ENCODE measurements at places on chromosomes 4 and X. TPM values are rescaled to one million over a fixed set of nuclear protein-coding genes. Genes with fewer than 3 reads are reported as not detected.

DNA sequence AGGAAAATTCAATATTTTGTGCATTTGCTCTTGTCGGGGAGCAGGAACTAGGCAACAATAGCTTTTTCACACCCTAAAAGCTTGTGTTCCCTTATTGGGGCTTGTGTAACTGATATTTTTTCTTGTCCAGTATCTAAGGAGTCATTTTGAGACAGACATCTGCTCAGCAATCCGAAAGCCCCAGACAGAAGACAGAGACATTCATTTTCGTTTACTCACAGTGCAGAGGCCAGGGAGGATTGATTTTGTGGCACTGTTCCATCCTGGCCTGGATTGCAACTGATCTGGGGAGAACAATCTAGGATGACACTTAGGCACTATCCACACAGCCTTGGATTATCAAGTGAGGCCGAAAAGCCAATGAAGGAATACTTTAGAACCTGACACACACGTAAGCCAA is 27.4 kb upstream of the PLAC1 start:
- H3K36me3 ChIP-seq, result no peaks in the 10 kb centered on the region
- H3K4me1 ChIP-seq, result no peaks in the 10 kb centered on the region
- H3K27me3 ChIP-seq, result no peaks in the 10 kb centered on the region
- no peak overlapping the region for H3K27ac ChIP-seq
- no peak overlapping the region for H3K4me3 ChIP-seq
- DNase-seq, result no peak

Gene ASB9
- total RNA-seq, result 3.4 TPM

DNA sequence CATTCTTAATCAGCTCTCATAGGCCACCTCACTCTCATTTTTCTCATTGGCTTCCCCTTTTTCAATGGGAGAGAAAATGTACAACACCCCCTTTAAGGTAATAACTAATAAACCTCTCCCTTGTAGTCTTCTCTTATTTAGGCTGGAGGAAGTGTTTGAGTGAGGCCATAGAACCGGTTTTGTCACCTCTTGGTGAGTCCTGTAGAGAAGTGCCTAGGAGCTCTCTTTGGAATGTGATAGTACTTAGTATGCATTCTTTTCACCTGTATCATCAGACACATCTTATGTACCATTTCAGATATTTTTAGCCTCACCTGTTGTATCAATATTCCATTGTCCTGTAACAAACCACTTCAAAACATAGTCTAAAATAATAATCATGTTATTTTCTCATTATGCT is 3.5 kb upstream of the TAB3 start:
- H3K27ac ChIP-seq, result no peak overlapping the region
- no peaks in the 10 kb centered on the region for H3K27me3 ChIP-seq
- DNase-seq, result no peak
- no peaks in the 10 kb centered on the region for H3K4me1 ChIP-seq
- no peak overlapping the region for H3K4me3 ChIP-seq

- H3K27me3 ChIP-seq, result no peaks in the 10 kb centered on the region
- no peaks in the 10 kb centered on the region for H3K36me3 ChIP-seq
- no peak for DNase-seq
- H3K4me3 ChIP-seq, result no peak overlapping the region
These were observed 62.0 kb upstream of the NAF1 start for GRCh38 chr4:163228648-163229047.

DNA sequence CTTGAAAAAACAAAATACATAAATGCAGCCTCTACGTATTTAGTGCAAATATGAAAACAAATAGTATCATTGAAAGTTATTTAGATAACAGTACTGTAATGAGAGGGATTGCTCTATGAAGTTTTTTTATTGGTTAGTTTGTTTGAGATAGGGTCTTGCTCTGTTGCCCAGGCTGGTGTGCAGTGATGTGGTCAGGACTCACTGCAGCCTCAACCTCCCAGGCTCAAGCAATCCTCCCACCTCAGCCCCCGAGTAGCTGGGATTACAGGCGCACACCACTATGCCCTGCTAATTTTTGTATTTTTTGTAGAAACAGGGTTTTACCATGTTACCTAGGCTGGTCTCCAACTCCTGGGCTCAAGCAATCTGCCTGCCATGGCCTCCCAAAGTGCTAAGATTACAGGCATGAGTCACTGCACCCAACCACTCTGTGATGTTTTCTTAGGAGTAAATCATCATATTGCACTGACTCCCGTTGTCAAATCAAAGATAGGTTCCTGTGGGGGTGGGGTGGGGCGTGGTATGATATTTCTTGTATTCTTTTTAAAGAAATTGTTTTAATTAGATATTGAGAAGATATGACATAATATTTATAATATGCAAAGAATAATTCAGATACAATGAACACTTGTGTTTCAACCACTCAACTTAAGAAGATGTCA is 75.8 kb downstream of the ATG4A start:
- H3K4me1 ChIP-seq, result no peaks in the 10 kb centered on the region
- no peaks in the 10 kb centered on the region for H3K27me3 ChIP-seq
- no peak overlapping the region for H3K4me3 ChIP-seq
- H3K36me3 ChIP-seq, result no peaks in the 10 kb centered on the region

GRCh38 chrX:124925681-124926080 is 394.0 kb upstream of the TEX13C start:
- no peak overlapping the region for H3K27ac ChIP-seq
- no peaks in the 10 kb centered on the region for H3K36me3 ChIP-seq
- no peaks in the 10 kb centered on the region for H3K4me1 ChIP-seq
- no peak overlapping the region for H3K4me3 ChIP-seq
- H3K27me3 ChIP-seq, result no peaks in the 10 kb centered on the region
- DNase-seq, result no peak

DNA sequence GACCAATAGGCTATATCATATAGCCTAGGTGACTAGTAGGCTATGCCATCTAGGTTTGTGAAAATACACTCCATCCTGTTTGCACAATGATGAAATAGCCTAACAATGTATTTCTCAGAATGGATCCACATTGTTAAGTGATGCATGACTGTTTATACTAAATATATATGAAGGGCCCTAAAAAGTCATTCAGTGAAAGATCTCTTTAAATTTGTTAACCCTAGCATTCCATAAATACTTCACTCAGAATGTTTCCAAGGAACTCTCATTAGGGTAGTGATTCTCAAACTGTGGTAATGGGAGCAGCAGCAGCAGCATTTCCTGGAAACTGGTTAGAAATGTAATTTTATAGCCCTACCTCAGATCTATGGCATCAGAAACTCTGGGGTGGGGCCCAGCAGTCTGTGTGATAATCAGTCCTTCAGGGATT is 74.9 kb downstream of the PRRG1 start:
- DNase-seq, result no peak
- no peak overlapping the region for H3K4me3 ChIP-seq
- no peaks in the 10 kb centered on the region for H3K27me3 ChIP-seq
- H3K27ac ChIP-seq, result no peak overlapping the region
- no peaks in the 10 kb centered on the region for H3K36me3 ChIP-seq
- H3K4me1 ChIP-seq, result no peaks in the 10 kb centered on the region

DNA sequence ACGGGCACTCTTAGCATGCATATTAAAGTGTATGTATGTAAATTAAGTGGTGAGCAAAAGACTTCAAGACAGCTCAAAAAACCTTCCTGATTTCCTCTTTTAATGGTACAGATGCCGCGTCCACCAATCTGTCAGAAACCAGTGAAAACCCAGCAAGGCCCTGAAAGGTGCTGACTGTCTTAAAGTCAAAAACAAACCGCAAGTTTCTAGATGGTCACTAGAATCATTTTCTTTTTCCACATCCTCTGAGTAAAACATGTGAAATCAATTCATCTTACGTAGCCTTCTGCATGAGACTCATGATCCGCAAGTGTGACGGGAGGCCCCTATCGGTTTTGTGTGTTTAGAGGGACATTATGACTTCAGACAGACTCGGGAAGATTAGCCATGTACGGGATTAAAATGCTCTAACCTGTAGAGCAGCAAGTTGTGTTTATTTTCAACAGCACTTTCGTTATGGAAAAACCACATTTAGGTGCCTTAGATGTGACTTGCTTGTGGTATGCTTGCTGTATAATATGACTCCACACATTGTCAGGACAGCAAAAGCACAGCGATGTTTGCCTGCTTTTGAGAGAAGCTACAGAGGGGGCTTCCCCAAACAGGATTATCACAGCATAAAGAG is 88.2 kb upstream of the STS start:
- DNase-seq, result no peak
- H3K4me1 ChIP-seq, result no peaks in the 10 kb centered on the region
- no peak overlapping the region for H3K4me3 ChIP-seq
- H3K27ac ChIP-seq, result no peak overlapping the region
- no peaks in the 10 kb centered on the region for H3K27me3 ChIP-seq

DNA sequence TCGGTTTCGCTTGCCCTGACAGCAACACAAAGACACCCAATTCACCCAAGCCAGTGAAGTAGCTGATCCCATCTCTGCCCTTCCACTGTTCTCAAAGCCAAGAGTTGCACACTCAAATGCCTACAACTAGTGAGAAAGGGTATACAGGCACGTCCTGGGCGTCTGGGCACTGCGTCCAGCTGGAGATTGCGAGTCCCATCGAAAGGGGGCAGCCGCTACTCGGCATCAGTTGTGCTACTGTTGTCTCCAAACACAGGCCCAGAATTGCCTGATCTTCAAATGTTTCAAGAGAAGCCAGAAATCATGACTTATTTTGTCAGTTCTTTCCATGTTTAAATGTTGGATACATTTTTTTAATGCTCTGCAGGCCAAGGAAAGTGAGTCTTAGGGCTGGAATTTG is 487.8 kb downstream of the BCOR start:
- H3K4me1 ChIP-seq, result peaks cover 9% of the 10 kb centered on the region
- no peak overlapping the region for H3K4me3 ChIP-seq
- no peaks in the 10 kb centered on the region for H3K36me3 ChIP-seq

GRCh38 chr4:33494150-33494549 is 2750.2 kb downstream of the ARAP2 start:
- H3K27me3 ChIP-seq, result no peaks in the 10 kb centered on the region
- DNase-seq, result no peak

Gene F8
- total RNA-seq, result 4.3 TPM

DNA sequence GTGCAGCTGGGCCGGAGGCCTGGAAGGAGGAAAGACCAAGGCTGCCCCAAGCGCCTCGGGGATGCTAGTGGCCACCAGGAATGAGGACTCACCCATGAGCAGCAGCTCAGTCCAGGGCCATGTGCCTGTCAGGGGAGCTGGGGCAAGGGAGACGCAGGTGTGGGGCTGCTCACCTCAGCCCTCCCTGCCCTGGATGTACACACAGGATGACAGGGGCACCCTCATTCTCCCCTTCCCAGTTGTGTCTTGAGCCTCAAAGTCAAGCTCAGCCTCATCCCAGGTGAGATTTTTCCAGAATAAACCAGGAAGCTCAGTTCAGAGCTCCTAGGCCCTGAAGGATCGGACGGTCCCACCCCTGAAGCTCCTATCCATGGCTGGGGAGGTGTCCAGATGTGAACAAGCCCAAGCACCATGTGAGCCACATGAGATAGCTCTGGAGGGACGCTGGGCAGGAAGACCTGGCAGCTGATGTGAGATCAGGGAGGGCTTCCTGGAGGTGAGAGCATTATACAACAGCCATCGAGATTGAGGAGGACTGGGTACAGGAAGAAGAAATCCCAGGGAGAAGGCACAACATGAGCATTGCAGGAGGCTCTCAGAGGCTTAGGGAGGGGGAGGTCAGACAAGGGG is 23.0 kb downstream of the HTRA3 start:
- no peaks in the 10 kb centered on the region for H3K4me1 ChIP-seq
- H3K27ac ChIP-seq, result no peak overlapping the region
- H3K36me3 ChIP-seq, result no peaks in the 10 kb centered on the region
- H3K27me3 ChIP-seq, result no peaks in the 10 kb centered on the region
- H3K4me3 ChIP-seq, result no peak overlapping the region

Gene INTS6L
- total RNA-seq, result 3.6 TPM

Gene DMRTC1B
- 0.92 TPM for total RNA-seq

GRCh38 chrX:19332983-19333382 is 10.7 kb upstream of the PDHA1 start:
- no peaks in the 10 kb centered on the region for H3K36me3 ChIP-seq
- no peak overlapping the region for H3K27ac ChIP-seq
- H3K4me3 ChIP-seq, result no peak overlapping the region
- no peaks in the 10 kb centered on the region for H3K4me1 ChIP-seq
- no peaks in the 10 kb centered on the region for H3K27me3 ChIP-seq

Gene DCLK2
- total RNA-seq, result 3.6 TPM

Gene PLK4
- 4.7 TPM for total RNA-seq

DNA sequence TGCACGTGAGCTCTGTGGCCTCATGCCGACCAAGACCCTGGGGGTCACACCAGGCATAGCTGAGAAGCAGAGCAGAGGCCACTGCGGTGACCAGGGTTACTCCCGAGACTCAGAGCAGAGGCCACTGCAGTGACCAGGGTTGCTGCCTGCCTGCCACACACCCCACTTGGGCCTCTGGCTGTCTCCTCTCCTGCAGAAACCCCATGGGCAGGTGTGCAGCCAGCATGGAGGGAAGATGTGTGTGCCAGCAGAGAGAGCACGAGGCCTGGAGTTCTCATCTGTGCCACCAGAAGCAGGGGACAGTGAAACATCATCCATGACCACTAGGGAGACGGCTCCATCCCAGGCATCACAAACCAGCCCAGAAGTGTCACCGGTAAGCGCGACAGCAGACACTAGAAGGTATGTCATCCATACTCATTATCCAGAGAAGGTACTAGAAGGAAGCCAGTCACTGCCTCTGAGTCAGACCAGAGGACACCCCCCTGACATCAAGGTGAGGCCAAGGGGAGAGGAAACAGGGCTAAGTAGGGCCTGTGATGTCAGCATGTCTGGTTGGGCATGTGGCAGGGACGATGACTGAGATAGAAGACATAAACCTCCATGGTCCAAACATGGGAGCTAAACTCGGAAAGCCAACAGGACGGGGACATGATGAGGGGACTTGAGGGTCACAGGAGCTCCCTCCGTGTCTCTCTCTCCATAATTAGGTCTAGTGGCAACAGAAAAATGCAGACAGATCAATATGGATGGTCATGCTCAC is 24.2 kb upstream of the SPON2 start:
- DNase-seq, result no peak
- no peaks in the 10 kb centered on the region for H3K36me3 ChIP-seq
- no peak overlapping the region for H3K4me3 ChIP-seq
- no peak overlapping the region for H3K27ac ChIP-seq
- peaks cover 46% of the 10 kb centered on the region for H3K4me1 ChIP-seq
- H3K27me3 ChIP-seq, result no peaks in the 10 kb centered on the region

Gene ERVMER34-1
- total RNA-seq, result 0.44 TPM

DNA sequence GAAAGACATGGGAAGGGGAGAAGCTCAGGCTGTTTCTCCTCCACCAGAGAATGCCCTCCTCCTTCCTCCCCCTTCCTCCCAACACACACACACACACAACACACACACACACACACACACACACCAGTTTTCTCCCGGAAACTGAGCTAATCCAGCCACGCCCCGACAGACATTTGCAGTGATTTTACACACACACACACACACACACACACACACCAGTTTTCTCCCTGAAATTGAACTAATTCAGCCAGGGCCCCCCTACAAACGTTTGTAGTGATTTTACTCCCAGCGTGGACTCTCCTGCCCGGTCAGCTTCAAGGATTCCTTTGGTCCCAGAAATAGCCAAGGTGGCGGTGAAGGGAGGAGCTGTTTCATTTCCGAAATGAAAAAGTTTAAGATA is 32.9 kb upstream of the STX18 start:
- peak overlapping the region; percentile 85 for H3K4me3 ChIP-seq
- DNase-seq, result peak; percentile 55
- peaks cover 15% of the 10 kb centered on the region for H3K4me1 ChIP-seq
- H3K27me3 ChIP-seq, result no peaks in the 10 kb centered on the region
- peak overlapping the region; percentile 48 for H3K27ac ChIP-seq
- H3K36me3 ChIP-seq, result no peaks in the 10 kb centered on the region

Gene FRMD7
- total RNA-seq, result not detected

Gene NAA11
- total RNA-seq, result not detected

GRCh38 chrX:13491061-13491460 is 78.3 kb upstream of the EGFL6 start:
- no peak overlapping the region for H3K27ac ChIP-seq
- no peak overlapping the region for H3K4me3 ChIP-seq
- peaks cover 9% of the 10 kb centered on the region for H3K4me1 ChIP-seq
- no peaks in the 10 kb centered on the region for H3K27me3 ChIP-seq

- no peaks in the 10 kb centered on the region for H3K36me3 ChIP-seq
- no peak overlapping the region for H3K4me3 ChIP-seq
- DNase-seq, result no peak
- H3K27me3 ChIP-seq, result no peaks in the 10 kb centered on the region
These were observed 270.6 kb downstream of the RCHY1 start for GRCh38 chr4:75243570-75243969.
